ENCODE measurements at places on chromosomes 1 and 21.

DNA sequence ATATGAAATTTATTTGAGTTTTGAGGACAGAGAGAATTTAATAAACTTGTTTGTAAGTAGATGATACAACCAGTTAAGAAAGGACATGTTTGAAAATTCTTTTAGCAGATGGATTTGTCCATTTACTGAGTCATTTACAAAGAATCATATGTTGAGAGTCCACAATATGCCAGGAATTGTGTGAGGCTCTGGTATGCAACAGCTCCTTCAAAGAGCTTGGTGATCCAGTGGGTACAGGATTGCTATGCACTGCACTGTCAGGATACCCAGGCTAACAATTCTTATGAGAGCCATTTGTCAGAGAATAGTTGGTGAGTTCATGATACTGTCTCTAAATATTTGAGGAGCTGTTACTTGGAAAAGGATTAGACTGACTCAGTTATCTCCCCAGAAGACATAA lies 11.0 kb downstream of the DNM3 start:
- DNase-seq: no peak

DNA sequence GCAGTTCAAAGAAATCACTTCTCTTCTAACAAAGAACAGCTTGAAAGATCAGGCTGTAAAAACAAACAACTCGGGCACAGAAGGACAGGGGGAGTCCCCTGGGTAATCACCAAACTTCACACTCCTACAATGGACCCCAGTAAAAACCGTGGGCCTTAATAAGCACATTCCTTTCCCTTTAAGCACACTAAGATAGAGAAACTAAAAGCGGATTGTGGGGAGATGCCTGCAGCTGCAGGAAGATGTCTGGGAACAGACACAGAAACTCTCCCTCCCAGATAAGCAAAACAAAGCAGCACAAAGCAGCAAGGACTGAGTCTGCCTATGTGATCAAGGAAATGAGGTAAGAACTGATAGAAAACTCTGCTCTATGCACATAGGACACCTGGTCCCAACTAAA lies 37.6 kb upstream of the CTBS start:
- no peak for DNase-seq

DNA sequence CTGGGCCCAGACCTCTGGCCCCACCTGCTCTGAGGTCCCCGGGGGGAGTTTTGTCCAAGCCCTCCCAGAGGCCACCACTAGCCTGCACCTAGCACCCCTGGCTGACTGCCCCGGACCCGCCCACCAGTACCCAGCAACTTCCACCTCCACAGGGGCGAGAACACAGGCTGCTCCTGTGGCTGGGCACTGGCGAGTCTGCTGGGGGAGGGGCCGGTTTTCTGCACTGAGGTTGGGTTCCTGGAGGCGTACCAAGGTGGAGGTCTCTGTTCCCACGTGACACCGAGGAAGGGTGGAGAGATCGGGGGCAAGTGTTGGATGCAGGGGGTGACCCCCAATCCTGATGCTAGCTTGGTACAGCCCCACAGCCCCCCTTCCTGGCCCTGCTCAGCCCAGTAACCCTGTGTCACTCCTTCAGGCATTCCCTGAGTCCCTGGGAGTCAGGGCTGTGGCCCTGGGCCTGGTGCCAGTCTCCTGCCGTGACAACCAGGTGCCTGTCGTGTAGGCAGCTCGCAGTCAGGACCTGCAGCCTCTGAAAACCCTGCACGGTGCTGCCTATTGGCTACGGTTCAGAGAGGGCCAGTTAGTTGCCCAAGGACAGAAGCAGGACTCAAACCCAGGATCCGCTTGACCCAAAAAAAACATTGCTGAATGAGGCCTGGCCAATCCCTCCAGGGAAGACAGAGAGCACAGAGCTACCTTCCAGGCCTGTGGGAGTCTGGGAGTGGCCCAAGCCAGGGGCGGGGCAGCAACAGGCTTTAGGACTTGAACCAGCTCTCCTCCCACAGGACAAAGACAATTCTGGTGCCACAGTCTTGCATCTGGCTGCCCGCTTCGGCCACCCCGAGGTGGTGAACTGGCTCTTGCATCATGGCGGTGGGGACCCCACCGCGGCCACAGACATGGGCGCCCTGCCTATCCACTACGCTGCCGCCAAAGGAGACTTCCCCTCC lies 3.1 kb downstream of the ESPN start:
- no peak for DNase-seq

DNA sequence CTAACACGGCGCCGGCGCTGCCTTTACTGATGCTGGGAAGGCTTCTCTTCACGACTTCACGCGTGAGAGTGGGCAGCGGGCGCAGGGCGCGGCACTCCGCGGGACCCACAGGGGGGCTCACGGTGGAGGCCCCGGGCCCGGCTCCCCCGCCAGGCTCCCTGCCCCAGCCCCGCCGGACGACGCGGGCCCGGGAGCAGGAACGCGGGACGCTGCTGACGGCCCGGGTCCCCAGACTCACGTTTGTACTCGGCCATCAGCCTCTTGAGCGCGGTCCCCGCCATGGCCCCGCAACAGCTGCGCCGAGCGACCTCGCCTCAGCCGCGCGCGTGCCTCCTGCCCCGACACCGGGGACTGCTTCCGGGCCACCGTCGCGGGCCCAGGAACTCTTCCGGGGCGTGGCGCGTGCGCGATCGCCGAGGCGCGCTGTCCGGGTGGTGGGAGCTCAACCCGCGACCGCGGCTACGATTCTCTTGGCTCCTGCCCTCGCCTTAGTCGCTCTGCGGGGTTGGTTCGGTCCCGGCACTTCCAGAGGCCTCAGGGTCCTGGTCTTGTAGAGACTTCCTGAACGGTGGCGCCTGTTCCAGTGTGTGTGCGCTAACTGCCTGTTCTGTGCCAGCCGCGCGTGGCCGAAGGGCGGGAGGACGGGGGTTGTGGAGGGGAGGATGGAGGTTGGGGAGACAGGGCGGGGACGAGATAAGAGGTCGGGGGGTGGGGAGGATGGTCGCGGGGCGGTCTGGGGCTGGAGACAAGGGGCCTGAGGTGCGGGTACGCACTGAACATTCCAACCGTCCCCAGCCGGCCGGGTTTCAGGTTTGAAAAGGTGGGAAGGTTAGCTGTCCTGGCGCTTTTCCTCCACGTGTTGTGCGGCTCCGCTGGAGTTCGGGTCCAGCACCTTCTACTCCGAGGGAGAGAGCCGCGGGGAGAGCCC lies at the start of gene UBE2G2:
Gene UBE2G2 (minus strand): TSS at position 353 of the 928 bp plus-strand sequence. CDS start 72 bp downstream, at position 281.
- peak; percentile 71 for DNase-seq

DNA sequence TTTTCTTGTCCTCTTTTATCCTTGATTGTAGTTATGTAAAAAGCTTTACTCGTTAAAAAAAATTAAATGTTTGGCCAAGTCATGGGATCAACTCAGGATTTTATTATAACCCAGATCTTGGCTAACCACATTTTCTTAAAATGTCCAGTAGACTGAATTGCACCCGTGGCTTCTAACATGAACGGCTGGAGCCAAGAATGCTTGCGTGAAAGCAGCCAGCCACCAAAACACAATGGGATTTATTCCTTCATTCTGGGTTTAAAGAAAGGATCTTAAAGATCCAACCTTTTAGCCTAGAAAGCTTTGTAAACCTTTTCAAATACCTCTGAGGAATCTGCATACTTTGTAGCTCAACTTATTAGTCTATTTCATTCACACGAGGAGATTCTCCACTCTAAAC lies 404.4 kb downstream of the USP25 start:
- DNase-seq: no peak

- no peak for DNase-seq
Measured at GRCh38 chr1:149967646-149968045, 31.0 kb upstream of the MTMR11 start.

- DNase-seq: no peak
Measured at GRCh38 chr1:117608115-117608615, 2.3 kb downstream of the TENT5C start.

DNA sequence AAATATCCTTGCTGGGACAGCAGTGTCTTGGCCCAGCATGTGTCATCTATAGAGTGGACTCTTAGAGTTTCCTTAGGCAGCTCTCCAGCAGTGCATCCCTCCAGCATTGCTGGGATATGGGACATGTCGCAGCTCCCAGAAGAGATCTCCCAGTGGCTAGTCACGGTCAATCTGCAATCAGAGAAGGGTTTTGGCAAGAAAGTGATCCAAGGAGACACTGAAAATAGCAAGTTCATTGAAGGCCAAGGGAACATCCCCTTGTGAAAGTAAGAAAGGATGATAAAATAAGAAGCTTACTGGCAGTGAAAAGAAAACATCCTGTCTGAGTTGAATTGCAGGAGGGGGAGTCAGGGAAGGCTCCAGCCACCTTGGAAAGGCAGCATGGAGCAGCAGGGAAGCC lies 19.3 kb upstream of the NPL start:
- no peak for DNase-seq

DNA sequence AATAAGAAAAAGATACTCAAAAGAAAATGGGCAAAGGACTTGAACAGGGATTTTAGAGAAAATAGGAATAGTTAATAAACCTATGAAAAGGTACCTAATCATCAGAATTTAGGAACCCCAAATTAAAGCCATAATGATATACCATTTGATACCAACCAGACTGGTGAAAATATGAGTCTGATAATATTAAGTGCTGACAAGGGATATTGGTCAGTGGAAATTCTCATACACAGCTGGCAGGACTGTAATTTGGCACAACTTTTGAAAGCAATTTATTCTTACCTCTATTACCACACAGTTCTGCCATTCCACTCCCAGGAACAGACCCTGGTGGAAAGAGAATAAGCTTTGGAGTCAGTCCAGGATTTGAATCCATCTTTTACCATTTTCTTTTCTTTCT lies 111.3 kb downstream of the KIF26B start:
- DNase-seq: no peak

- no peak for DNase-seq
Measured at GRCh38 chr1:213564215-213564659, 423.5 kb upstream of the PROX1 start.

DNA sequence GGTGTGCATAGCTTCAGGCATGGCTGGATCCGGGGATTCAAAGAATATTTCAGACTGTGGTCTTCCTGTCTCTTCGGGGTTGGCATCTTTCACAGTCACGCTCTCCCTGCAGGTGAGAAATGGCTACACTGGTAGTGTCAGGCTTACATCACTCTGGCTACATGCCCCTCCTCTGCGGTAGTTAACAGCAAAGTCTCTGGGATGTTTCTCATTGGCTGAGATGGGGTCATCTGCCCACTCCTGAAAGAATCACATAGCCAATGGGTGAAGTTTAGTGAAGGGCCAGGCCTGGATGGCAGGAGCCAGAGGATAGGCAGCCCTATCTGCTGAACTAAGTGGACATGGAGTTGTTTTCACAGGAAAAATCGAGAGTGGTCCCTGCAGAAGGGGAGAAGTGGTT lies 356.5 kb downstream of the MATN1 start:
- no peak for DNase-seq

- DNase-seq: no peak
Measured at GRCh38 chr1:246865921-246866320, 65.8 kb downstream of the AHCTF1 start.

GRCh38 chr1:235883261-235883927 lies 16.7 kb upstream of the LYST start:
- DNase-seq: no peak

DNA sequence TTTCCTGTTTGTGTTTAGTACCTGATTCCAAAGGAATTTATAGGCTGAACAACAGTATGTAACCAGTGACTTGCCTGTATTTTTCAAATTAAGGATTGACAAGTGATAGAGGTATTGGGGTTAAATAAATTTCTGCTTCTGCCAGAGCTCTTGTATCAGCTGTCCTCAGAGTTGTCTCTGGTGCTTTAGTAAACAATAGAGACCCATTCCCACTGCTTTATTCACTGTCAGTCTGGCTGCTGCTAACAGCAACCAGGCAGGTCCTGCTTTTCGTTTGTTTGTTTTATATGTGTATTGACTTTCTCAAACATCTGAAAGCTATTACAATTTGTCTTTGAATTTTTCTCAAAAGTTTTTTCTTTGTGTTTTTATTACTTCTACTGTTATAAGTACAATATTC lies 76.1 kb downstream of the OLFM3 start:
- no peak for DNase-seq

GRCh38 chr1:41626146-41626545 lies 141.7 kb upstream of the EDN2 start:
- no peak for DNase-seq

DNA sequence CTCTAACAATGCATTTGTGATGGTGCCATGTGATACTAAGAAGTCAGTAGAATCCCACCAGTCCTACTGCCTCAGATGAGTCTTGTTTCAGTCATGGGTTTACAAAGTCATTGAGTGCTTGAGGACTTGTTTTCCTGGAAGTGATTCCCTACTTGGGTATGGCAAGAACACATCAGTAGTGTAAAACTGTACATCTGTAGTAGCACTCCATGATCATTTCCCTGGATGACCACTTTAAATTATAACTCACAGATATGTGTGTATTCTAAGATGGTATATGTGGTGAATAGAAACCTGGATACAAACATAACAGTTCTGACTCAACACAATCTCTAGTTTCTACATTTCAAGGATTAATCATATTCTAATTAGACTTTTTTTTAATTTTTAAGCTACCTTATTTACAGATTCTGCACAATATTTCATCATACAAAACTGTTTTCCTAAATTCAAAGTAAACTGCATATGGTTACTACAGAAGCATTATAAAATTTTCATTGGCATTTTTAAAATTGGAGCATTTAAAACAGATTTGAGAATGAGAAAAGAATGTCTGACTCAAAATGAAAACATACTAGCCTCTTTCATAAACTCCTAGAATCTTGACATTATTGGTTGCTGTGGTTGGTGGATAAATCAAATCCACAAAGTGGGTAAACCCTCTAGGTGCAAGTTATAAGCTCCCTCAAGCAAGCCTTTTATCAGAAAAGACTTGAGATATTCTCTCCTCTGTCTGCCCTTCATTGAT lies 6.8 kb upstream of the PSMG1 start:
- no peak for DNase-seq

DNA sequence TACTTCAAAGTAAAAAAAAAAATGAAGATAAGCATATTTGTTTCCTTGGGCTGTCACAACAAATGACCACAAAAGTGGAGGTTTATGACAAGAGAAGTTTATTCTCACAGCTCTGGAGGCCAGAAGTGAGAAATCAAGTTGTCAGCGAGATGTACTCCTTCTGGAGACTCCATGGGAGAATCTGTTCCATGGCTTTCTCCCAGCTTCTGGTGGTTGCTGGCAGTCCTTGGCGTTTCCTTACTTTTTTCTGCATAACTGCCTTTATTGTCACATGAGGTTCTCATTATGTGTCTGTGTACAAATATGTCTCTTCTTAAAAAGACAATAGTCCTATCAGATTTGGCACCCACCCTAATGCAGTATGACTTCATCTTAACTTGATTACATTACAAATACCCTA lies 398.3 kb downstream of the KCNT2 start:
- no peak for DNase-seq

- DNase-seq: no peak
Measured at GRCh38 chr1:15324869-15325335, 77.9 kb downstream of the FHAD1 start.
